Vagina (tissue), 2 donors: ENCODE measurements at places on chromosomes 4 and X. TPM values are rescaled to one million over a fixed set of nuclear protein-coding genes. Genes with fewer than 3 reads are reported as not detected.

HCCS gene
- 12.5 TPM for total RNA-seq

GPR78 gene
- total RNA-seq: 23.1 TPM

DNA sequence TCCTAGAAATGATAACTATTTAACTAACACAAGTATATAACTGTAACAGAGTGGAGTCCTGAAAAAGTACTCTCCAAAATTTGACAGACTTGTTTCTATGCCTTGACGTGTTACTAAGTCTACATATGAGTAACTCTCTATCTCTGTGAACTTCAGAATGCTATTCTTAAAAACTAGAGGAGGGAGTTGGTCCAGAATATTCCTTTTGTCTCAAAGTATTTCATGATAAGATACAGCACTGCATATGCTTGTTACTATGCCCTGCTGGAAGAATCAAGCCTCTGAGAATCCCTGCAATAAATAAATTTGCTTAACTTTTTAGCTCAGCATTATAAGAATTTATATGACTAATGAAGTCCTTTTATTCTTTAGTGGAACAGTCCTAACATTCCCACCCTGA is 50.9 kb upstream of the ATXN3L start:
- no peak for DNase-seq

GRCh38 chrX:68934421-68934820 is 105.6 kb downstream of the EFNB1 start:
- DNase-seq: no peak

DNA sequence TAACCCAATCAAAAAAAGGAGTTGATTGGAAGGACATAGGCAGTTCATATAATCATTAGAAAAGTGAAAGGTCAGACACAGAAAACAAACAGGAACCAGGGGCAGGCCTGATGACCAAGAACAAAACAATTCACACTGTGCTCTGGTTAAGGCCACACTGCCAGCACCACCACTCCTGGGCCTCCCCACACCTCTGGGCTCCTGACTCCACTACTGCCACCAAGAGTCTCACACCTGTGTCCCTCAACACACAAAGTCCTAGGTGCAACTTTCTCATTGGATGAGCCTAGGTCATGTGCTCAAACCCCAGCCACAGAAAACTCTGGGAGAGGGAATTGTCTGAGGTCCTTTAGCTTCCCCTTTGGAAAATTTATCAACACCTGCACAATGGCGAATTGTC is 11.1 kb upstream of the FAM9C start:
- no peak for DNase-seq

DNA sequence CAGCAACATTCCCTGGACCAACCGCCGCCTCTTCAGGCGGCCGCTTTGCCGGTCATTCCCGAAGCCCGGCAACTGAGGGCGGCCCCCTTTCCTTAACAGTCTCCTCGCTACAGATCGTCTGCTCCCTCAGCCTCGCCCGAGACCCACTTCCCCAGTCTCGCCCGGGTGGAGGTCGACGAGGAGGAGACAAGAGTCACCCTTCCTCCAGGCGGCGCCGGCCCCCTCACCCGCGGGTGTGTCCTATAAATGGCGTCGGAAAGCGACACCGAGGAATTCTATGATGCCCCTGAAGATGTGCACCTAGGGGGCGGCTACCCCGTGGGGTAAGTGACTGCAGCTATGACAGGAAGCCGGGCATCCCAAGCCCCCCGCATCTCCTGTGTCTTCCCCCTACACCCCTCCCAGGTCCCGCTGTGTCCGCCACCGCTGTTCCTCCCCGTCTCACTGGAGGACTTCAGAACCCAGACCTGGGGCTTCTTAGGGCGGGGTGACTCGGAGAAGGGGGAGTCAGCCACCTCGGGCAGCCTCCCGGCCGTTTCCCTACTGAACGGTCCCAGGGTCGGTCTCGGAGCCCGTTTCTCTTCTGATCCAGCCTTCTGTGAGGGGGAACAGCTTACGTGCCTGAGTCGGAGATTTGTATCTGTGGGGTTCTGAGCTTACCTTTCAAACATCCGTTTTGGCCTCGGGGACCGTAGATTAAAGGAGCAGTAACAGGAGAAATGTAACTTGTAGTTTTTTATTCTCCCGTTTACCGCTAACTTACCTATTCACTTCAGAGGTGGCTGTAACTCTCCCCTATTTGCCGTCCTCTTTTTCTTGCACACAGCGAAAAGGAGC is 570 bp downstream of the WDR44 start:
- DNase-seq: no peak

DNA sequence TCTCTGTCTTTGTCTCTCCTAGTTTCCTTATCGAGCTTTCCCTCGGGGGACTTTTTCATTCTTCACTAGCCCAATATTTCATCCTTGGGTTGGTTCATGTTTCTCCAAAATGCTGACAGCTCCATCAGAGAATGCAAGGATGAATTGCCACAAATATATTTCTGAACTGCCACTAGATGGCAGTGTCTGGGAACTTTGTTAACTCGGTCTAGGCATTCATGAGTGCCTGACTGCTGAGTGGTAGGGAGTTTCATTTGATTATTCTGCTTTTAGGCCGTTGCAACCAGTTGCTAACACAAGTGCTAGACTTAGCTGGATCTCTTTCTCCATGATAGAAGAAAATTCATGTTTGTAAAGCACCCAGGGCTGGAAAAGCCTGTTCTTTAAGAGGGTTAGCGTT is 73.5 kb upstream of the RAP2C start:
- DNase-seq: no peak

DNA sequence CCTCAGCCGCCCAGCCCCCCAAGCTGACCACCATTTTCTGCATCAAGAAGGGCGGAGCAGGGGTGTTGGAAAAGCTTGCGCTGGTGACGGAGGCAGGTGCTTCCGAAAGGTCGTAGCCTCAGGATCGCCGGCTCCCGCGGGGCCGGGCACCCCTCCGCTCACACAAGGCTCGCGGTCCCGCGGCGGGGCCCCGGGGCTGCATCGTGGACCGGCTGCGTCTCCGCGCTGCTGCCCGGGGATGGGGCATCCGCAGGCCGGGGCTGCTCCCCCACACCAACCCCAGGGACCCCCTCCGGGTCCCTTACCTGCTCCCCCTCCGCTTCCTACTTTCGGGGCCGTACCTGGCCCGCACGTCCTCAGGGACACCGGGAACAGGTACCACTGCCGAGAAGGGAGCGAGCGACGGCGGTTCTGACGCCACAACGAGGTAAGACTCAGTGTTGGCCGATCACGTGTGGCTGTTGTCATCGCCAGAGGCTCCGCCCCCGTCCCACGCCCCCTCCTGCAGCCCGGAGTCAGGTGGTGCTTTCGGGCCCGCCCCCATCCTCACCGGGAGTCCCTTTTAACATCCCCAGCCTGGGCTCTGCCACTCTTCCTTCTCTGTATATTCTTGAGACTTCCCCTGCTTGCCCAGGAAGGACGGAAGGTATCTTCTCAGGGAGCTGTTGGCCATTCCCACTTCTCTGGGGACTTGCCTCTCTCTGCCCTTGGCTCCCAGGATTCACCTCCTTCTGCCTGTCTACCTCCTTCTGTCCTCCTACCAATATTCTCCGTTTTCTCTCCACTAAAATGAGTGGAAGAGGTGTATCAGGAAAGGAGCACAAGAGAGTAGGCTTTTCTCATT is at the start of gene BEX2:
BEX2 (minus strand) TSS at position 436 of the 844 bp plus-strand sequence. CDS start 1,014 bp downstream, outside the sequence.
- no peak for DNase-seq

GRCh38 chrX:130984782-130985181 is 73.4 kb upstream of the ARHGAP36 start:
- DNase-seq: no peak

GRCh38 chrX:118534716-118535493 is 39.3 kb downstream of the DOCK11 start:
- no peak for DNase-seq

- no peak for DNase-seq
Measured at GRCh38 chrX:2545144-2545543, 44.4 kb upstream of the DHRSX start.

- no peak for DNase-seq
Measured at GRCh38 chr4:32884198-32884597, 2164.0 kb downstream of the PCDH7 start.

GRCh38 chr4:183852910-183853547 is 52.1 kb upstream of the STOX2 start:
- no peak for DNase-seq
